Activated CD4-positive, alpha-beta T cell treated with anti-CD3 and anti-CD28 coated beads, Interleukin-2, amount 50 U/mL, for 16 hours (primary cell): ENCODE measurements at places on chromosomes 1 and 21.
A peak's percentile ranks its signal among the peaks of the same experiment; 100 is the strongest.

GRCh38 chr1:203135636-203136305, 8.2 kb downstream of the ADORA1 start:
- DNase-seq = peak; percentile 16

DNA sequence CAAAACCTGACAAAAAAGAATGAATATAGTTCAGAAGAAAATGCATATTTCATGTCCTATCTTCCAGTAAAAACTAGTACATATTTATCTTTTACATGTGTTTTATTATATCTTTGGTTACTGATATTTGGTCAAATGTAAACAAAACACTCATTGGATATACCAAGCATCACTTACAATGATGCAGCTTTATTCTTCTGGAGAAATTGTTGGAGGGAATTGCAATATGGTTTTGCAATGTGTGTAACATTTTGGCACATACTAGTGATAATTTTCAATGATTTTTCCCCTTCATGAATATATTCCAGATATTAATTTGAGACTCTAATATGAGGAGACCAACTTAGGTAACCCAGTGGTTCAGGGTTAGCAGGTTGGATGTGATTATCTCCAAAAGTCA, 146.1 kb downstream of the ZC3H11B start:
- DNase-seq = no peak

- DNase-seq = no peak
Observed at GRCh38 chr1:40067023-40067422, 26.5 kb downstream of the CAP1 start.

GRCh38 chr1:183019860-183020259, 3.4 kb upstream of the LAMC1 start:
- no peak for DNase-seq

GRCh38 chr1:18262726-18263125, 155.1 kb downstream of the IGSF21 start:
- DNase-seq = no peak

DNA sequence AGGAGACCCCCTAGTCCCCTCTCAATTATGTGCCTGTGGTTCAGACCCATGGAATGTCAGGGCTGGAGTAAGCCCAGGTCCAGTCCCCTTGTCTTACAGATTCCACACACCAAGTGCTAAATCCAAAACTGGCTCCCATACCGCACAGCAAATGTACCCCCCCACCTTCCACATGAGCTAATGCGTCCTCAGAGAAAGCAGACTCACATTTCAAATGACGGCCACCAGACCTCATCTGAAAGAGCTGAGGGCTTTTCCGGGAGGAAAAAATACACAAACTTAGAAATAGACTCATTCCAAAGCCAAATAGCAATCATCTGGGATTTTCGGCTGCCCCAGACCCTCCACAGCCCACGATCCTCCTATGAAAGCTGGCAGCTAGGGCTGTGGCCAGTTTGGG, 12.8 kb upstream of the CNTN2 start:
- no peak for DNase-seq

DNA sequence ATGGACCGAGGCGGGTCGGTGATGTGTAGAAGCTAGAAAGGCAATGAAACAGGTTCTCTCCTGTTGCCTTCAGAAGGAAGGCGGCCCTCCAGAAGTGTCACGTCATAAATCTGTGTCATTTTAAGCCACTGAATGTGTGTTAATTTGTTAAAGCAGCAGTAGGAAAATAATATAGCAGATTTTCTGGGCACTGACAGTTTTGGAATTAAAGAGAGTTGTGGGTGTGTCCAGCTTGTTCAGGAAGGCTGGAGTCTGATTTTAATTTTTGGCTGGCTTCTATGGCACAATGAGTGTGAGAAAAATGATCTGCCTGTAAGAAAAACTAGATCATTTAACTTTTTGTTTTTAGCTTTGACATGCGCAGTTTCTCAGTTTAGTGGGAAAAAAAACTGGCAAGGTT, 177.3 kb downstream of the EDEM3 start:
- DNase-seq = no peak

- DNase-seq = no peak
Observed at GRCh38 chr1:169689395-169689794, 22.0 kb downstream of the SELL start.

- DNase-seq = no peak
Observed at GRCh38 chr1:79133774-79134364, 127.3 kb upstream of the ADGRL4 start.
